AG04449 (cell line): ENCODE measurements at places on chromosomes 12 and 14.

DNA sequence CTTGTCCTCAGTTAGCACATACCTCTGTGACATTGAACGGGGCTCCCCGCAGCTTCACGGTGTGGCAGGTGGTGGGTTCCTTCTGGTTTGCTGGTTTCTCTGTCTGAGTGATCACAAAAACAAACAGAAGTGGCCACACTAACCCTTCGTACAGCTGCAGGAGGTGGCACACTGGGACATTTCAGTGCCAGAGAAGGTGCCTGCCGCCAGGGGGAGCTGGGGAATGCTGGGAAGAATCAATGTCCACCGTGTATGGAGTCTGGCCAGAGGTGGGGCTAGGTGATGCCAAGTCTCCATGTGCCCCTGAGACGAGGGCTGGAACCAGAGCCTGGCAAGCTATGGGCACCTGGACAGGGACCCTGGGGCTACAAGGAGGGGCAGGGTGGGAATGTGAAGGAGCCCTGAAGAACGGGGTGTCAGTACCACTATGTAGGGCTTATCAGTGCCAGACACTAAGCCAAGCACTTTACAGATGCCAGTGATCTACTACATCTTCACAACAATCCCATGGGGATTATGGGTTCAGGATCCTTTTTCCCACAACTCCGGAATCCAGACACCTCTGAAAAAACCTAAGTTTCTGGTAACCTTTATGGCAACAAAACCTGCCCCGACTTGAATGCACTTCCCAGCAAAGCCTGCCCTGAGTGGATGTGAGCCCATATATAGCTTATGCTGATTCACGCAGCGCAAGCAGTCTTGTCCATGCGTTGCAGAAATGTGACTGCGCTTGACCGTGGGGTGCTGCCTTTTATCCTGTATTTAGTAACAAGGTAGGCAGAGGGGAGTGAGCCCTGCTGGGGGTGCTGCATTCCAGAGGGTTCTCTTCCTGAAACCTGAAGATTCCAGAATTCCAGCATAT is 10.8 kb downstream of the RBM19 start:
- DNase-seq: no peak

DNA sequence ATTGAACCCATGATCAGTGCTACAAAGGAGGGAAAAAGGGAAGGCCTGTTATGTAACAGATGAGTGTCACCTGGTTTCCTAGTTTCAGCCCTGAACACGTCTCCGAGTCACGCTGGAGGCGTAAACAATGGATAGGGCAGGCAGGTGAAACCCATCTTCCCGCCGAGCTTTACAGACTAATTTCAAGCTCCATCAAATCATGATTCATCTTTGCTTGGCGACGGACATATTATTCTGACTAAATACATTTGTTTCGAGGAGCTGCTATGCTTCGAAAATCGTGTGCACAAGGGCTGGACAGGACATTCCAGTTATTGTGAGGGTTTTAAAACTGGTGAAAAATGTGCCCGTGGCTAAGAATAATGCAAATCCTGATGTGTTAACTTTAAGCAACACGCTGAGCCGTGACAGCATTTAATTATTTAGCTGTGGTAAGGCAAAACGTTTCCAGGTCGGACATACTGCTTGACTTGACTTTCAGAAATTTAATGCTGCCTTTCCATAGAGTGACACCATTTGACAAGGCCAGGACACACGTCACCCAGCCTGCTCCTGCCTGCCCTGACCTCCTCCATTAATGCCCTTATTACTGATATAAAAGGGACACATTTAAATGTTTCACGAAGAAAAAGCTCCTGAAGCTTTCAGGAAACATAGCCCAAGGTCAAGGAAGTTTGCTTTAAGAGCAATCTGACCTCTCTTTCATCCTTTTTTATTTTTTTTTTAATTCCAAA is 1203.5 kb upstream of the TMEM132C start:
- DNase-seq: no peak

GRCh38 chr14:93493054-93493453 is 62.3 kb downstream of the UNC79 start:
- DNase-seq: no peak

- peak; percentile 66 for DNase-seq
These were observed 78.0 kb downstream of the LRRC74A start for GRCh38 chr14:76904100-76904739.

DNA sequence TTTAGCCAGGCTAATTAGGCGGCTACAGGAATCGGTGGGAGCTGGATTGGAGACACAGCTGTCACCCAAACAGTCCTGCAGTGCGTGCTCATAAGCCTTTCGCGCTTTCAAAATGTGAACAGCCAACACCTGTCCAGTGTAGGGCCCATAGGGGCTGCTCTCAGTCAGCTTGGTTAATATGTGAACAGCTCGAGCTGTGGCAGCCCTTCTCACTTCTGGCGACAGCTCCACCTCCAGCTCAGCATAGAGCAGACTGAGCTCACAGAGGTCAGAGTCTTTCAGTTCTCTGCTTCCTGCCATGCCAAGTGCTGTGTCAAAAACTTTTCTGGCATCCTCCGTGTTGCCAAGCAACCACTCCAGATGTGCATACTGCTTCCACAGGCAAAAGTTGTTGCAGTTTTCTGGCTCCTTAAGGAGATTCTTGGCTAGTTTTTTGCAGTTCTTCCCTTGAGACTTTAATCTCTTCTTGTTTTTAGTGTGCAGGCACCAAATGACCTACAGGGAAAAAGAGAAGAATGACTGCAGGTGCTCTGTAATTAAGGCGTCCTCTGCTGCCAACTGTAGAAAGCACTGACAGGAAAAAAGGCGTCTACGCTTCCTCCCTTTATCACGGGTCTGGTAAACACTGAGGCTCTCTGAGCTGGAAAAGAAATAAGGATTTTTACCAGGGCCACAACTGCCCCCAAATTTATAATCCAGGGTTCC is 32.5 kb downstream of the PSMC1 start:
- DNase-seq: no peak

DNA sequence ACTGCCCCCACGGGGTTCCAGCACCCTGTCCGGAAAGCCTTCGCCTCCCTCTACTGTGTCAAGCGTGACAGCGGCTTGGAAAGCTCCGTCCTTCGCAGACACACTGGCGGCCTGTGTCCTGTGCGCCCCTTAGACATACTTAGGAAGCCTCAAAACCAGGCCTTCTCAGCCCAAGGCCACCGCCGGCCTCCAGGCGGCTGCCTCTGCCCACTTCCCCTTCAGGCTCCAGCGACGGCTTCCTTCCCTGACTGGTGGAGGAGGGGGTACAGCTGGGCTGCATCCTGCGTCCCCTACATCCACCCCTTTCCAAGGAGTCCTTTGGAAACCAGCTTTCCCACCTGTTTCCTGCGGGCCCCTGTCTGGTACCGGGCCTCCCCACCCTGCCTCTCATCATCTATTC is 2.5 kb upstream of the CACNA2D4 start:
- DNase-seq: no peak

DNA sequence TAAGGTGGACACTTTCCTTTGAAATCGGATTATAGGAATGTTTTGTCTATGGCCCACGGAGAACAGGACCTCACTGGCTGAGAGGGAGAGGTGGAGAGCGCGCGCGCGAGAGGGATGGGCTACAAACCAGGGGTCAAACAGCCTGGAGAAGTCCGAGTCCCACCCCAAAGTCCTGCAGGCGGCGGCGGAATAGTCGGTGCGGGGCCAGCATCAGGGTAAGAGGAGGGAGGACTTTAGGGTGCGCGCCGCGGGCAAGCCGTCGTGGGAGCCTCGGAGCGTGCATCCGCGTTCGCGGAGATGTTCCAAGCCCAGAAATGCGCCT is 3.3 kb upstream of the HOXC8 start:
- no peak for DNase-seq
